ENCODE measurements at places on chromosomes 7 and 10.

GRCh38 chr7:31699050-31699449 lies 12.0 kb downstream of the PPP1R17 start:
- no peak for DNase-seq

DNA sequence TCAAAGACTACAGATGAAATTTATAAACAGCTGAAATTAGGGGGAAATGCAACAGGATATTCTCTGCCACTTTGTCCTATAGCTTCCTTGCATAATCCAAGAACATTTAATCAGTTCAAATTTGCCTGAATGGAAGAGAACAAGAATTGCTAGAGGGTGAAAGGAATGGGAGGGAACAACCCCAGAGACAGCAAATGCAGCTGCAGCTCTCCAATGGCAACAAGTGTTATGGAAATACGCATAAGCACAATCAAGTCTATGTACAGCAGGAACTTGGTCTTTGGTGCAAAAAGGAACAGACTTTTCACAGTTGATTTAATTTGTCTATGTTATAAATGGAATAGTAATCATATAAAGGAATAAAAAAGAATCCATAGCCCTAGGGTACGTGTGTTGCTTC lies 269.0 kb upstream of the ETV1 start:
- no peak for DNase-seq

GRCh38 chr7:93828260-93828659 lies 62.3 kb downstream of the TFPI2 start:
- no peak for DNase-seq

GRCh38 chr10:88820748-88821401 lies 18.3 kb downstream of the LIPM start:
- DNase-seq: peak; percentile 84

- no peak for DNase-seq
Measured at GRCh38 chr7:55969391-55969790, 5.0 kb downstream of the NIPSNAP2 start.

GRCh38 chr10:109996225-109996624 lies 11.6 kb upstream of the ADD3 start:
- no peak for DNase-seq
